ENCODE measurements at places on chromosomes 1 and 21.

DNA sequence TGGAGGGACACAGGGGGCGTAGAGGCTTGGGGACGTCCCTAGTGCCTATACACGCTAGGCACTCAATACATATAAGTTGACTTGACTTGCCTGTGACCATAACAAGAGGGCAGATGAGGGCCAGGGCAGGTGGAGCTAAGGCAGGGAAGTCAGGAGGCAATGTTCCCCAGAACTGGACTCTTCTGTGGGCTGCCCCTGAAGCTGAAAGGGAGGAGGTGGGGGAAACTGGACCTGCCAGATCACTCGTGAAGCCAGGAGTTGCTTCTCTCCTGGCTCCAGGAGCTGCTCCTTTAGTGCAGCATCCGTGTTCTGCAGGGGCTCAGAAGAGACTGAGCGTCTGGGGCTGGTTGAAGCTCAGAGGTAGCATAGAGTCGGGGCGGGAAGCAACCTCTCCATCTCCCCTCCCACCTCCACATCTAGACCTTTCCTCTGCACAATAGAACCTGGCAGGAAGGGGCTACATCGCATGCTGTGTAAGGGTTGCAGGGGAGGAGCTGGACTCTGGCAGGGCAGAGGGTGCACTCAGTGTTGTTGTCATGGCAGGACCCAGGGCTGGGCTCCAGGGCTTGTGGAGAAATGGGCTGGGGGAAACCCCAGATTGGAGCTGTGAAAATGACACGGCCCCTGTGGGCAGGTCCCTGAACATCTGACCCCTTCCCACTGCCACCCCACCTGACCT lies 2.9 kb upstream of the SEMA4A start:
- DNase-seq: no peak

GRCh38 chr1:93699049-93699384 lies 17.4 kb upstream of the BCAR3 start:
- DNase-seq: no peak

- DNase-seq: no peak
Observed at GRCh38 chr1:245684571-245684970, 529.8 kb downstream of the KIF26B start.

GRCh38 chr1:105632342-105633196 lies 1423.9 kb upstream of the PRMT6 start:
- DNase-seq: no peak

GRCh38 chr1:164774413-164774812 lies 215.4 kb downstream of the PBX1 start:
- no peak for DNase-seq

DNA sequence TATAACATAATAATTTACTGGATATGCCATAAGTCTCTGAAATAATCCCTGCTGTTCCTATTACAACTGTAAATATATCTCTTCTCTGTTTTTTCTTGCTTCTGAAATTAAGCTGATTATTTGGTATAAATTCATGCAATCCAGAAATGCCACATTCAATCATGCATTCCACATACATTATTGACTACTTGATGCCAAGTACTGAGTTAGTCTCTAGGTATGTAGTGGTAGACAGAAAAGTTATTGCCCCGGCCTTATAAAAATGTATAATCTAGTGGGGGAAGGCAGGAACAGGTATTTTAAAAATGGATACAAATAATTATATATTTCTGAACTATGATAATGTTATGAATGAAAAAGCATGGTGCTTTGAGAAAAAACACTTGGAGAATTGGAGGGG lies 338.6 kb upstream of the SNX7 start:
- DNase-seq: no peak

- DNase-seq: no peak
Observed at GRCh38 chr1:2046953-2047748, 3.1 kb upstream of the PRKCZ start.

DNA sequence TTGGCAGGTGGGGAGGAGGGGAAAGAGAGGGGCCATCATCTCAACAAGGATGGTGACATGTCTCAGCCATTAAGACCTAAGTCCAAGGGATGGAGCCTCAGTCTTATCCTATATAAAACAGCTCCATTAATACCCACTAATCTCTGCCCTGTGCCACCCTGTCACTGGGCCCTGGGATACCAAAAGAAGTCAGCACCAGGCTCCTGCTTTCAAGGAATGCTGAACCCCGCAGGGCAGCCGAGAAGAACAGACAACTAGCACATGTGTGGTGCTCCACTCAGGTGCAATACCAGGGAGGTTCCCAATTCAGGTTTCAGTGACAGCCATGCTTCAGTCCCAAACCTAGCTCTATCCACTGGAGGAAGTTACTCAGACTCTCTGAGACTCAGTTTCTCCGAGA lies 128.4 kb downstream of the GRIK3 start:
- DNase-seq: no peak

- no peak for DNase-seq
Observed at GRCh38 chr1:230289350-230289644, 136.8 kb downstream of the PGBD5 start.

DNA sequence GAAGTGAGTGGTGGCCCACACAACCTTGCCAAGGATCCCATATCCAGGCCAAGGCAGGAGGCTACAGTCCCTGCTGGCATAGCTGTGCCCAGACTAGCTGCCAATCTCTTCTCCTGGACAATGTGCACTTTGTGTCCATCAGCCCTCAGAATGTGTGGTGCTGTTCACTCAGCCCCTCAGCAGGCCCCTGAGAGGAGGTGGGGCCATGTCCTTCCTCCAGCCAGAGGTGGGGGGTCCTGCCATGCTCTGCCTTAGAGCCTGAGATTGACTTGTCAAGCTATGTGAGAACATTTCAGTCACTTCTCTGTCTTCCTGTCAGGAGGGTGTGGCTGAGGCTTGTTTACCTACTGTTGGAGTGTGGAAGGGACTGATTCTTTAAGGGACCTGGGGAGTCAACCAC lies 1.4 kb downstream of the NCF2 start:
- DNase-seq: peak; percentile 15

DNA sequence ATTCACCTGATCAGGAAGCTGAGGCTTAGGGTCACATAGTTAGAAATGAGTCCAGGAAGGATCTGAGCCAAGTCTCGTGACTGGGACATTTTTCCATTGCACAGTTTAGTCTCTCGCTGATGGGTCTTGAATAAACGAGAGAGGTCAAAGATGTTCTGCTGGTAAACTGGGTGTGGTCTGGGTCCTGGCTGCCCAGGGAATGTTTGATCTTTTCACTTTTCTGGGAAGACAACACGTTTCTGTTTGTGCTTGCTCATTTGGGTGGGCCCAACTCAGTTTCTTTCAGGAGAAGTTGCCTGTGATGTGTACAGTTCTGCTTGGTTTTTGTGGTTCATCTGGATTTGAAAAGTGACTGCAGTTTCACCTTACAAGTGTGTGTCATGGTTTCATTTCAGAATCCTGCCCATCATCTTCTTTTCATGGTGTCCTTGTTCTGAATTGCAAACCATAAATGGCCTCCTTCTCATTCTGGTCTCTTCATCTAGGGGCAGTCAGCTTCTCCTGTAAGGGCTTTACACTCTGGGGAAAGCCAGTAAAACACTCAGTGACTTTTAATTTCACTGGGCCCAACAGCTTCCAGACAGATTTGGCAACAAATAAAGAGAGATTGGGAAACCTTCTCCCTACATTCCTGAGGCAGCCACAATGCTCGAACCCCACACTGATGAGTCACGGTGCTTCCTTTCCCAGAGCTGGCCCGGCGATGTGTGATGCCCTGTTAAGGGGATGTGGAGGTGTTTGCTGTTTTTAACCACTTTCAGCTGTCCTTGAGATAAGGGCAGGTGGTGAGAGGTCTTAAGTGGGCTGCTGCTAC lies 7.2 kb upstream of the TACSTD2 start:
- DNase-seq: no peak

- no peak for DNase-seq
Observed at GRCh38 chr1:97174039-97174704, 452.6 kb downstream of the PTBP2 start.

DNA sequence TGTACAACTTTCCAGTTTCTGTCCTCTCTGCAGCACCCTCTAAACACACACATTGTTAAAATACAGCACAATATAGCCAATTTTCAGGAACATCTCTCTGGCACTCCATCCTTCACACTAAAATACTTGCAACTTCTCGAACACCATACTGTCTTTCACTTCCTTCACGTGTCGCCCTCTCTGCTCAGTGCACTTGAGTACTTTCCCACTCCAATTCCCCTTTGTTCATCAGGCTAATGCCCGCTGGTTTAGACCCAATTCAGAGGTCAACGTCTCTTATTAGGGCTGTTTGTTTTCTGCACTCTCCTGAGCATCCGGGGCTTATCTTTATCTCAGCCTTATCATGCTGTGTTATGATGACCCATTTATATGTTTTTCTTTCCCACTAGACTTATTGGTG lies 238.2 kb upstream of the SGIP1 start:
- no peak for DNase-seq

- no peak for DNase-seq
Observed at GRCh38 chr1:39034114-39034654, 8.0 kb downstream of the NDUFS5 start.

- no peak for DNase-seq
Observed at GRCh38 chr1:17844185-17844826, 89.2 kb downstream of the ACTL8 start.

GRCh38 chr1:116147114-116147510 lies 35.9 kb downstream of the MAB21L3 start:
- DNase-seq: no peak

GRCh38 chr1:10989095-10989494 lies 23.4 kb upstream of the TARDBP start:
- DNase-seq: no peak

- no peak for DNase-seq
Observed at GRCh38 chr1:222994511-222995235, 148.4 kb downstream of the TLR5 start.

DNA sequence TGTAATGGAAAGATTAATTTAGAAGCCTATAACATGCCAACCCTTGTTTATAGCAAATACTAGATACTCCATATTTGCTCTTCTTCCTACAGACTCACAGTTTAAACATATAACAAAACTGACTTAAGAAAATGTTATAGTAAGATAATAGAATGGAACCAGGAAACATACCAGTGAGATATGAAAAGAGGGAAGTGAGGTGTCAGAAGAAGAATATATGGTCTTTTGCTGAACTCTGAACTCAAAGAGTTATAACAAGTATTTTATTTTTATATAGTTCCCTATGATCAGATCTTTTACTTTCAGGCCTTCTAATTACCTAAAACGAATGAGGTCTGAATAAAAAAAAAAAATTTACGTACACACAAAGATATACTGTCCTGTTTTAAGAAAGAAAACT lies 20.9 kb downstream of the TMED5 start:
- no peak for DNase-seq

- DNase-seq: no peak
Observed at GRCh38 chr1:114719424-114719787, 2.8 kb upstream of the NRAS start.

- DNase-seq: no peak
Observed at GRCh38 chr1:147124266-147124665, 48.0 kb downstream of the PRKAB2 start.

- no peak for DNase-seq
Observed at GRCh38 chr1:233033361-233033760, 83.0 kb downstream of the NTPCR start.

DNA sequence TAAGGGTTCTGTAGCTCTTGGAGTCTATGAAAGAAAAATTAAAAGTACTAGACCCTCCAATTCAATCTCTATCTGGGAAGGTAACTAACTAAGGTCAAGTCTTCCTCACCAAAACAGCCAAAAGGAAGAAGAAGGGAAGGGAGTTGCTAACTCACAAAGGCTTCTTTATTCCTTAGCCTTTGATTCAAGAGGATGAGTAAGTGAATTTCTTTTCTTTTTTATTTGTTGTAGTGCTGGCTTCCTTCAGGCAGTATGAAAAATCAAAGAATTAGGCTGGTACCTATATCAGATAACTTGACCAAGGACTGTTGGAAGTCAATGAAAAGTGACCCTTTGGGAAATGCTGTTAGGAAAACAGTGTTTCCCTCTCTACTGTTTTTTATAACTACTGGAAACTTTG lies 144.4 kb upstream of the NRIP1 start:
- DNase-seq: no peak

GRCh38 chr1:107415241-107415640 lies 274.4 kb downstream of the NTNG1 start:
- DNase-seq: no peak

GRCh38 chr1:43913051-43913501 lies 20.5 kb upstream of the ARTN start:
- no peak for DNase-seq

- DNase-seq: no peak
Observed at GRCh38 chr1:36530261-36530660, 47.5 kb upstream of the CSF3R start.

DNA sequence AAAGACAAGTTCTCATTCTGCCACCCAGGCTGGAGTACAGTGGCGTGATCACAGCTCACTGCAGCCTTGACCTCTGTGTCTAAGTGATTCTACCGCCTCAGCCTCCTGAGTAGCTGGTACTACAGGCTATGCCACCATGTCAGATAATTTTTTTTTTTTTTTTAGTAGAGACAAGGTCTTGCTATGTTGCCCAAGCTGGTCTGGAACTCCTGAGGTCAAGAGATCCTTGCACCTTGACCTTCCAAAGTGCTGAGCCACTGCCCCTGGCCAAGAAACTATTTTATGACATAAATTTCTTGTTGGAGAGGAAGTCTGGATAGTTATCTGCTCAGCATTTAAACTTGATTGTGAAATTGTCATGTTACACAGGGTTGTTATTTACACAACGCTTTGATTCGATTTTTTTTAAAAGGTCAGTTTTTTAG lies 2.1 kb downstream of the SCCPDH start:
- no peak for DNase-seq

DNA sequence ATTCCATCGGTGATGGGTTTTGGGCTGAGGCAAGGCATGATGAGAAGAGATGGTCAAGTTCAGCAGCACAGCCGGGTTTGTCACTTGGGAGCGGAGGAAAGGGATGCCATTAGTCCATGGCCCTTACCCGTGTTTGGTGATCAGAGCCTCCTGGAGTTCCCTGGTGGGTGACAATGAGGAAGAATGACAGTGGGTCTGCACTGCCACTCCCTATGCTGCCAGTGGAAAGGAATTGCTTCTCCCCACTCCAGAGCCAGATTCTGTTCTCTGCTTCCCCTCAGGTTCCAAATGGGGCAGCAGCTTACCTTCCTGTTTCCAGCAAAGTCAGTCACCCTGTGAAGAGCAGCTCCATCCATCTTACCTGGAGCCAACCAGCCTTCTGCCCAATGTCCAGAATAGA lies 393.1 kb downstream of the PTPRU start:
- DNase-seq: peak; percentile 3

DNA sequence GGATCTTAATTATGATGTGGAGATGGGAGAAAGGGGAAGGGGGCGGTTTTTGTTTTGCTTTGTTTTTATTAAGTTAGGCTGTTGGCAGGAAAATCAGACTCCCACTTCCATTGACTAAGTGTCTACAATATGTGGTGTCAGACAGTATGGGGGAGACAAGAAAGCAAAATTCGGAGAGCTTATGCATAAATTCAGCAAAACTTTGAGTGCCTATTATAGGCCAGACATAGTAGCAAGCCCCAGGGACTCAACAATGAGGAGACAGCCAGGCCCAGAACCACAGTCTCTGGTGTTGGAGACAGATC lies 835 bp upstream of the TSPAN2 start:
- DNase-seq: no peak

Measured in activated CD4-positive, alpha-beta T cell treated with anti-CD3 and anti-CD28 coated beads, Interleukin-2, amount 10 ng/mL, durations not matched to agents 7 days and 5 days (primary cell).